Muscle of leg (tissue), 16 donors: ENCODE measurements at places on chromosomes 2 and 18. TPM values are rescaled to one million over a fixed set of nuclear protein-coding genes. Genes with fewer than 3 reads are reported as not detected.

The GPR45 gene
- not detected for polyA plus RNA-seq

The SMPD4 gene
- polyA plus RNA-seq = 39.6 TPM

The CTNNA2 gene
- 0.42 TPM for polyA plus RNA-seq

The POU3F3 gene
- polyA plus RNA-seq = not detected

The ANKRD29 gene
- polyA plus RNA-seq = 3.3 TPM

The MREG gene
- polyA plus RNA-seq = 2.3 TPM

The ATIC gene
- 56.4 TPM for polyA plus RNA-seq

The PLEKHB2 gene
- polyA plus RNA-seq = 23.4 TPM

The HOXD9 gene
- 1.7 TPM for polyA plus RNA-seq

The RAMP1 gene
- polyA plus RNA-seq = 37.5 TPM

The MAP3K20 gene
- polyA plus RNA-seq = 84.2 TPM

The CD28 gene
- polyA plus RNA-seq = 4.1 TPM

The CYP20A1 gene
- 12.4 TPM for polyA plus RNA-seq

The CNGA3 gene
- 0.35 TPM for polyA plus RNA-seq

The HOXD4 gene
- 4.8 TPM for polyA plus RNA-seq

The PROKR1 gene
- polyA plus RNA-seq = 4.3 TPM

DNA sequence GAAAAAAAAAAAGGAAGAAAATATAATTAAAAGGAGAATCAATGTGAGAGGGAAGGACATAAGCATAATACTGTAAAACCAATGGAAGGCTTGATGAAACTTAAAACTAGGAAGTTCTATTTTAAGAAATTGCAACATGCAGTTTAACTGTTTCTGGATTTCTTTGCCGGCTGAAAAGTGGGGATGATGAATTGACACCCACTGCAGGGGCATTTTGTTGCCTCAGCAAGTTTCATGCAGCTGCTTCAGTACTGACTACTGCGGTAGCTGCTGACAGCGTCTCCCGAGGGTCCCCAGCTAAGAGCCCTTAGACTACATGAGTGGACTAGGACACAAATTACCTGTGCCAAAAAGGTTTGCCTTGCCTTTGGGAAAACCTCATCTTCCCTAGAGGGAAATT is 69.2 kb downstream of the B3GNT2 start:
- peak; percentile 50 for DNase-seq

GRCh38 chr2:173716458-173717052 is 248.6 kb downstream of the SP3 start:
- DNase-seq = no peak

DNA sequence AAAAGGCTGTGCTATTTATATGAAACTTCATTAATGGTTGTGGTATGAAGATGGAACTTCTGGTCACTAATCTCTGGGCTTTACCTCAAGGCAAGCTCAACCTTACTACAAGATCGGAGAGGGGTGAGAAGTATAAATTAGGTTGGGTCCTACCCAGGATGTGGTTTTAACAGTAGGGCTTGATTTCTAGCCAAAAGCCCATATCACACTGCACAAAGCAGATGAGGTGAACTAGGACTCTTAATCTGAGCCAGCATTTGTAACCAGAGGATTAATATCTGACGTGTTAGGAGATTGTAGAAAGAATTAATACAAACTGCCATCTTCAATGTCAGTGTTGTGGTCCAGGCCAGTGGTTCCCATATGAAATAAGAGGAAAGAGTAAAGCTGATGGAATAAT is 86.4 kb upstream of the RGPD4 start:
- no peak for DNase-seq

GRCh38 chr2:238527565-238527964 is 100.8 kb downstream of the ASB1 start:
- no peak for DNase-seq

DNA sequence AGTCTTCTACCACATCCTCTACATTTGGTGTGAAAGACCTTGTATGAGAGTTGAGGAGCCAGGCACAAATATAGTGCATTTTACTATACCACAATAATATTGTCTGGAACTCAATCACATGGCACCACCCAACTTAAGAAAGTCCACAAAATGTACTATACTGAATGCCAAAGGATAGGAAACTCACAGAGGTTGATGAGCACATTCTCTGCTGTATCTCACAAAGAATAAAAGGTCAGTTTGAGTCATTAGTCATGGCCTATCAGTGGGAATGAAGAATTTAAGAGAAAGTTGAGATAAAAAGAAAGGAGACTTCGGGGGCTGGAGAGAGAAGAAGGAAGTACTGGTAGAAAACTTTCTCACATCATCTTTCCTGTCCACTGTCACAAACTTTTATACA is 134.3 kb downstream of the RDH14 start:
- no peak for DNase-seq

DNA sequence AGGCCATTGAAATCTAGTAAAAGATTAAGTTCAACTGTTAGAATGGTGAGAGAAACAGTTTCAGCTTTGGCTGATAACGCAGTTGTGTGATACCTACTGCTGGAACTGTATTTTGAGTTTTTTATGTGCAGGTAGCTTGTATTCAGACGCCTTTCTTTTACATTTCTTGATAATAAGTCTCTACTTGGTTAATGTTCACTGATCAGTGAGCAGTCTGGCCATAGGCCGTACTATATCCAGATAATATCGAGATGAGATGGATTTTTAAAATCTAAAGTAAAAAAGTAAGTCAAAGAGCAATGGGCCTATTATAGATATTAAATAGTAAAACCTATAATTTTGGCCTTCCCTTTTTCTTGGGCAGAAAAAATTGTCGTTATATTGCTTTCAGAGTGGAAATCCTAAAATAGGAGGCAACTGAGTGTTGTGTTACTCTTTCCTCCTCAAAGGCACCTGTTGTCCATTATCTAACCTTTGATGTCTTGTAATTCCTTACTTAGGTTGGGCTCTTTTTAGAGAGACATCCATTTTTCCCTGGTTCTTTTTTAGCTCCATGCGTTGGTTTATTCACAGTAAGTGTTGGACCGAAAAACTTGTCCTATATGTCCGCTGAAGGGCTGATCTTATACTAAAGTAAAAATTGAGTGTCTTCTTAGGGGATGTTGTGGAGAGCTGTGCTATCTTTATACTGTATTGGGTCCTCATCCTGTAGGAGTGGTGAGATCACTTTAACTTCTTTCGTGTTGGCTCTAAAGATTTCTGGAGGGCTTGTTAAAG is 1.7 kb downstream of the EML4 start:
- peak; percentile 9 for DNase-seq

DNA sequence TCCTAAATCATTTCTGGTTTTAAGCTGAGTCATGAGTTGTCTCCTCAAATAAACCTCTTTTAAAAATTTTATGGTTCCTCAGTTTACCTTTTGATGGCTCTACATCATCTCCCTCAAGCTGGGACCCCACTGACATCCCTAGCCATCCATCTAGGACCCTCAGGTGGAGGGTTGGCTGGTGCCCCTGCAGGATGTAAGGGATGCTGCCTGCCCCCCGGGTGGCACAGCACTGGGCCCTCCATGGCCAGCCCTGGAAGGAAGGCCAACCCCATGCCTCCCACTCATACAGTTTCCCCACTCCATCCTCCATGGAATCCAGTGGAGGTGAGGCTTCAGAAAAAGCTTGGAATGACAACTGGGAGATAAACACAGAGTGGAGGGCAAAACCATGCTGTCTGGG is 17.2 kb upstream of the GPC1 start:
- DNase-seq = no peak

GRCh38 chr2:96104487-96104861 is 11.9 kb downstream of the ADRA2B start:
- no peak for DNase-seq

DNA sequence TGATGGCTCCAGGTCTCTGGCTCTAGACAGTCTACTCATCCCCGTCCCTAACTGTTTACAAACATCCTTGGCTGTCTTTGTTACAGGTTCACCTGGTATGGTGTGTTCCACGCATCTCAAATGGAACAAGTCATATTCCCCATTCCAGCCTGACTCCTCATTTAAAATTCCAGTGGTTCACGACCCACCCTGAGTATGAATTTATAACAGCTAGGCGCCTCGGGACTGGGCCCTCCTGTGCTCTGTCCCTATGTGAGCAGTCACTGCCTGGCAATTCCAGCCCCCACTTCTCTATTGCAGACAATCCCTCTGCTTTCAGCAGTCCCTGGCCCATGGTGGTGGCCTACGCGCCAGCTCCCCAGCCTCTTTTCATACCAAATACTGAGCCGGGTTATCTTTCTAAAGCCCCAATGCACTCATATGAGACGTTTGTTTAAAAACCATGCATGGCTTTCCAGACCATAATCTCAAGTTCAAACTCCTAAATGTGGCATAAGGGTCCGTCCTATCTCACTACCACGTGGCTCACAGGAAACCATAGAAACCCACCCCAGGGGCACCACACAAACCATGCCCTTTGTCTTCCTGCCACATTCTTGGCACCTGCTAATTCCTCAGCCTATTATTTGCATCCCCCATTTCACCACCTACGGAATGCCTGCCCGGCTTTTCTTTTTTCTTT is 1.6 kb downstream of the SERPINB8 start:
- no peak for DNase-seq

GRCh38 chr2:136131484-136131960 is 13.6 kb upstream of the CXCR4 start:
- DNase-seq = no peak

DNA sequence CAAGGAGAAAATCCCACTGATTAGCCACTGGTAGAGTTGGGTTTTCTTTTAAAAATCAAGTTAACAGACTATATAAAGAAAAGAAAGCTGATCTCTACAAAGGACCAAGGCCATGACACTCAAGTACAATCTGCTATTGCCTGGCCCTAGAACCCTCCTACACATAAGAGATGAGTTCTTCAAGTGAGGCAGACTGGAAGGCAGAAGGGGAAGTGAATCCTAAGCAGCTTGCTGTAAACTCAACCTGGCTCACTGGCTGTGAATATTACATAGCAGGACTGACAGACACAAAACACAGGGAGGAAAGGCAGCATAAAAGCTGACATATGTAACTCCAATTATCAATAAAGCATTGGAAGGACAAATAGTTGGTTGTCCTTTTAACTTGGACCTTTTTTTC is 65.4 kb downstream of the TRIP12 start:
- DNase-seq = peak; percentile 13

DNA sequence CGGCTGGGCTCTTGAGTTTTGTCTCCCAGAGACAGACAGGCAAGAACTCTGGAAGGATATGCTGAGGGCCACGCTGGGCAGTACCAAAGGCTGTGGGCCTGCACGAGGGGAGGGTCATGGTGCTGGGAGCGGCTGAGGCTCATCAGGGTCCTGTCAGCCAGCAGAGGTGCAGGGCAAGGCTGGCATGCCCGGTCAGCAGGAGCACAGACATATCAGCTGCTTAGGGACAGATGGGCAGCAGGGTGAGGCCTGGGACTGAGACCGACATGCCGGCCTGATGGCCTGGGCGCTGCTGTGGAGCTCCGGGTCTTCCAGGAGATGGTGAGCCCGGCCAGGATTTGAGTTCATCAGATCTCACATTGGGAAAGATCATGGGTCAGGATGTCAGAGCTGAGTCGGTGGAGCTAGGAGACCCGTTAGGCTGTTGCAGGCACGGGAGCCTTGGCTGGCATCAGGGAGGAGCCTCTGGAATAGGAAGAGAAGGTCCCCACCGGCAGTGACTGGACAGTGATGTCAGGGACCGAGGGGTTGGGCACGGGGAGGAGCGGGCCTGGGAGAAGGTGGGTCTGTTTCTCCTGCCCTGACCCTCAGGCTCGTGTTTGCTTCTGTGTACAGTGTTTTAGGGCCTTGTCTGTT is 18.8 kb downstream of the CNDP2 start:
- no peak for DNase-seq

DNA sequence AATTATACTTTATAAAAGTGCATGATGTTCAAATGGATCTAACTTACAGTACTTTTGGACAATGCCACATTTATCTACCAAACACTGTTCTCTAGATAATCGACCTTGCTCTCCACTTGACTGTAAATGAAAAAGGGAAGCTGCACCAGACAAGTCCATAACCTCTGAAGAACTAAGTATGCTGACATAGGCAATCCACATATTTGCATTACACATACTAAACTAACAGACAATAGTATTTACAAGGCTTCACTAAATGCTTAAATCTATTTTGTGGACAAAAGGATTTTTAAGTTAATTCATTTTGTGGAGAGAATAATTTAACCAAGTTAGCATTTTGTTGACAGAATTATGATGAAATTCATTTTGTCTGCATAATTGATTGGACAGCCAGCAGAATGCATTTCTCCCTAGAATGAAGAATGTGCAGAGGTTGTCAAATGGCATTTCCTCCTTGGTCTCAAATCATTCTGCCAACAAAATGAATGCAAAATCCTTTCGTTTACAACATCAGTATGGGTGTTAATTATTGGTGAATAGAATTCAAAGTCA is 520.9 kb downstream of the CPS1 start:
- DNase-seq = no peak

- DNase-seq = no peak
Measured at GRCh38 chr2:38170067-38170466, 94.1 kb upstream of the CYP1B1 start.

DNA sequence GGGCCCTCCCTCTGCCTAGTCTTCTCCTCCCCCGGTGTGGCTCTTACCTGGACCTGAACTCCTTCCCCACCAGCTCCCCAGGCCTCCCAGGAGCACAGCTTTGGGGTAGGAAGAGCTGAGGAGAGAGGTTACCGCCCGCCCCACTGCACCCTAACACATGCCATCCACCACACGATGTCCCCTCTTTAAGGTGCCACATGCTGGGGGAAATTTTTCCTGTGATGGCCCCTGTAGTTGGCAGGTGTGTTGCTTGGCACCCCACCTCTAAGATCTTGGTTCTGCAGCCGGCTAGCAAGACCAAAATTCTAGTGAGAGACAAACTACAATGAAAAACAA is 6.9 kb upstream of the TEX261 start:
- DNase-seq = no peak

GRCh38 chr2:205708231-205708631 is 25.9 kb downstream of the NRP2 start:
- no peak for DNase-seq

DNA sequence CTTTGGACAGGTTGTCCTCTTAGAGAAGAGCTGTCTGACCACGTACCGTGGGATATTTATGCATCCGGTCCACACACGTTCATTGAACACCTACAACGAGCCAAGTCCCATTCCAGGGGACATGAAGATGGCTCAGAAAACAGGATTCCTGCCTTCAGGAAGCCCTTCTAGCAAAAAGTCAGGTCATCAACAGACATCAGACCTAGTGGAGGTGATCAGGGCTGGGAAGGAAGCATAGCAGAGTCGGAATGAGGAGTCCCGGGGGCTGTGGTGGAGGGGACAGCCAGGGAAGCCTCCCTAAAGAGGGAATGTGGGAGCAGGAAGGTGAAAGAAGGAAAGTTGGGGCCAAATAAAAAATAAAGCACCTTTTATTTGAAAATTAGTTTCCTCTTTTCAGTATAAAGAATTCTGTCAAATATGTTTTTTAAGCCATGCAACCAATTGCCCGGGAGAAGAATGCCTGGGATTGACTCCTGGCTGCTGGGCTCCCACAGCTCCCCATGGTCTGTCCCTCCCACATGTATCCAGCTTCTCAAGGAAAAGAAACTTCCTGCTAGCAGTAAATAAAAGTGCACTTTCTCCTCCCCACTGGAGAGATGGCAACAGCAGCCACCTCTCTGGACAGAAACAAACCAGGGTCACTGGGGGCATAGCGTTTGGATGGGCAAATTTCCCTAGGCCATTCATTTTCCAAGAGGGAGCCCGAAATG is 144.8 kb downstream of the SMAD7 start:
- no peak for DNase-seq

- no peak for DNase-seq
Measured at GRCh38 chr2:171404719-171405118, 29.1 kb downstream of the METTL8 start.
